ENCODE measurements at places on chromosomes 12 and 14.

GRCh38 chr14:63191211-63191610 is 13.0 kb upstream of the RHOJ start:
- DNase-seq: no peak

DNA sequence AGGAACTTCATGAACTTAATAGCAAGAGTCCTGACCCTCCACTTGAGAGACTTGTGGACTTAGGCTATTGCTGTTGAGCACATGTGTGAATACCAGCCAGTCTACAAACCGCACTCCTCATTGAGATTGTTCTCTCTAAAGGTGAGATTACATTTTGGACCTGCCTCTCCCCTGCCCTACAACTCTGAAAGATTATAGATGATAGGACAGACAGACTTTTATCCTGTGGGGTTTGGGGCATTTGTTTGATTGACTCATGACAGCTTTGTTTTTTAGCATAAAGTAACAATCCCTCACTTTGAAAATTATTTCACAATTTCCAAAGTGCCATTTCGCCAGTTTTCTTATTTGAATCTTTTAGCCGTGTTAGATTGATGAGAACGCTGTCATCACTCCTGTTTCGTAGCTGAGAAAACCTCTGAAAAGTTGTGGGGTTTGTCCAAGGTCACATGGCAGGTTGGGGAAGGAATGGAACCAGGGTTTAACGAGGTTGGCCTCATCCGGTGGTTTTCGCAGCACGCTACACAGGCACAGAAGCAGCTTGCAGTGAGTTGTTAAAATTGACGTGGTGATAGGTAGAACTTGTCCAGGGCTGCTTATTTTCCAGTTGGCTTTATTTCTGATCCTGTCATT is 836 bp downstream of the EVL start:
- DNase-seq: no peak

GRCh38 chr12:32365473-32366064 is 33.8 kb upstream of the FGD4 start:
- DNase-seq: no peak

- no peak for DNase-seq
These were observed 134.1 kb downstream of the KCNA5 start for GRCh38 chr12:5177731-5178130.

DNA sequence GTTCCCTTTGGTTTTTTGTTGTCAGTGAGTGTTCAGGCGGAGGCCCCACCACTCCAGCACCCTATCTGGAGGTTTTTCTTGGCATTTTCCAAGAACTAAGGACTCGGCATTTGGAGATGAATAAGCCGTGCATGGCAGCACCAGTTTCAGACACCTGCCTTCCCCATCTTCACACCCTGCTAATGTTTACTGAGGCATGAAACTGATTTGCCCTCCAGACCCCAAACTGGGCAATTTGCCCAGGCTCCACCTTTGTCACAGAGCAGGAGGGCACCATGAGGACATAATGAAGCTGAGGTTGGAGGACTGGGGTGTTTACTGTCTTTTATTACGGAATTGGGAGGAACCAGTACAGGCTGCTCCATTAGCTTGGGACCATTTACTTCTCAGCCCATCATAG is 113.4 kb downstream of the LGMN start:
- no peak for DNase-seq

DNA sequence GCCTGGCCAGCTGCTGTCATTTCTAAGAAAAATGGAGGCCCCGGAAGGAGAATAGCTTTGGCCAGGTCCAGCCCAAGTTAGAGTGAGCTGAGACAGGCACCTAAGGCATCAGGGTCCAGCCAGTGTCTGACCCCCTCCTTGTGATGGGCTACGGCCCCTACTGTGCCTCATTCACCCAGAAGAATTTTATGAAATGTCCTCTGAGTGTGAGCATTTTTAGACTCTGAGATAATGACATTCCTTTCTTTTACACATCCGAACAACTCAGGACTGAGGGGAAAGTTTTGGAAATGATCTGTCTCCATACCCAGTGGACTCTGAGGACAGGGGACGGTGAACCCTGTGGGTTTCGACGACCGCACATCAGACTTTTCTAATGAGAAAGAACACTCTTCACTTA is 50.4 kb downstream of the SLC24A4 start:
- no peak for DNase-seq

DNA sequence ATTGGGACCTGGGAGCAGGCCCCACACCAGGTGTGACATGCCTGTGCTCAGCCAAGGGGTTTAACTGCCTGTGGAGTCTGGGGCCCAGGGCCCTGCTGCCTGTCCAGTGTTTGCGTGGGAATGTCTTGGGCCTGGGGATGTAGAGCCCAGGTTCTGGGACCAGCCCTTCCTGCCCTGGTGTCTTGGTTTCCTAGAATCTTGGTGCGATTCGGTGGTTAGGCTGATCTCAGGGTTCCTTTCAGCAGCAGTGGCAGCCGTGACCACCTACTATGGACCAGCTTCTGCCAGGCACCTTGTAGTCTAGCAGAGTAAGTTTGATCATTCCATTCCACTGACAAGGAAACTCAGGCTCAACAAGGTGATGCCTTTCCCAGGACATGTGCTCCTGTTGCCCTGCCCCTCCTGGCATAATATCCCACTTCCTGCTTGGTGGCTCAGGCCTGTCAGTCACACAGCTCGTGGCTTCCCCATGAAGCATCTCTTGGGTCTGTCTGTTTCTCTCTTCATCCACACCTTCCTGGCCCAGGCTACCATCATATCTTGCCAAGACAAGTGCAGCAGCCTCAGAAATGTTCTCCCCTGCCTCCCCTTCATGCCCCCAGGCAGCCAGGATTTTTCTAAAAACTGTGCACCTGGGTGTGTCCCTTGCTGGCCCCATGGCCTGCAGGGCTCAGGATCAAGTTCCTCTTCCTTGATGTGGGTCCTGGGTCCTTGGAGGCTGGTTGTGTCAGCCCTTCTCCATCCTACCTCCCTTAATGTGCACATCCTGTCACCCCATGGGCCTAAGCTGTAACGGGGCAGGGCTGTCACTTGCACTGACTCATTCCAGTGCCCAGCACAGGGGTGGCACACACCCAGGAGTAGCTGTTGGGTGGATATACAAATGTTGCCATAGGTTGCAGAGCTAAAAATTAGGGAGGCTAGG is 101.6 kb downstream of the SLC25A47 start:
- no peak for DNase-seq

GRCh38 chr12:39773266-39773665 is 153.7 kb upstream of the ABCD2 start:
- DNase-seq: no peak

- DNase-seq: no peak
These were observed 1.2 kb downstream of the VWF start for GRCh38 chr12:6123258-6123657.

DNA sequence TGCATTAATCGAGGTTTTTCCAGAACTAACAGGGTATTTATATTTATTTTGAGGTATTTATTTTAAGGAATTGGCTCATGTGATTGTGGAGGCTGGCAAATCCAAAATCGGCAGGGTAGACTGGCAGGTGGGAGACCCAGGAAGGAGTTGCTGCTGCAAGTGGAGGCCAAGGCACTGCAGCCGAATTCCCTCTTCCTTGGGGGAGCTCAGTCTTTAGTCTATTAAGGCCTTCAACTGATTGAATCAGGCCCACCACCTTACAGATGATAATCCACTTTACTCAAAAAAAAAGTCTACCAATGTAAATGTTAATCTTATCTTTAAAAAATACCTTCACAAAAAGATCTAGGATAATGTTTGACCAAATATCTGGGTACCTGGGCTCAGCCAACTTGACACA is 1.2 kb upstream of the OAS2 start:
- no peak for DNase-seq

DNA sequence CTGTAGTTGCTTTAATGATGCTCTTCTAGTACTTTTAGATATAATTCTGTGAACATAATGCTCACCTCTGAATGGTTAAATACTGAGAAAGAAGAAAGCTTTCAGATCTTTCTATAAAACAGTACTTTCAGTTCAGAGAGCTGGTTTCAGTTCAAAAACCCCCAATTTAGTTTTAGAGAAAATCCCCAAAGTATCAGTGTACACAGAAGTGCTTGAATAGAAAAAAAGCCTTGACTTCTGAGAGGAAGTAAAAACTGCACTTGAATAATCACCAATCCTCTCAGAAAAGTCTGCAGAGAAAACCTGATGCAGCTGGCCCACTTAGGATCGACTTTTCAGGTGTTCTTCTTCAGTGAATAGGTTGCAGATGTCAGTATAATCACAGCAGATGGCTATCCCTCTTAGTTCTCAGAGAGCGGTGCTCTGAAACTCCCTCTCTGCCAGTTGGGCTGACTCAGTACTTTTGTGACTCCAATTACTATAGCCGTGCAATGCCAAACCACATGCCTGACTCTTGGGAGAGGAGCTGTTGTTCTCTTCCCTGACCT is 616.3 kb downstream of the LRFN5 start:
- no peak for DNase-seq

DNA sequence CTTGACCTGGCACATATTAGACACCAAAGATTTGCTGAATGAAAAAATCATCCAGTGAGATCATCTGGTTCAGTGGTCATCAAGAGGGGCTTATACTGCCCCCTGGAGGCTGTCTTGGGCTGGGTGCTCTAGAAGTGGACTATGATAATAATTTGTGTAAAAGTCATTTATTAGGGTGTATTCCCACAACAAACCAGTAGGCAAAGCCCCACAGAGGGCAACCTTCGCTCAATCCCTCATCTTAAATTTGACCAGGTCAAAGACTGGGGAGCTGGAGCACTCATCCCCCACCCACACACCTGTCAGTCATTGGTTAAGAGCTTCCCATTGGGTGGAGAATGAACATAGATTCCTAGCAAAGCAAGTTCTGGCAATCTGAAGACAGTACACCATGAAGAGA is 20.0 kb upstream of the FICD start:
- no peak for DNase-seq

DNA sequence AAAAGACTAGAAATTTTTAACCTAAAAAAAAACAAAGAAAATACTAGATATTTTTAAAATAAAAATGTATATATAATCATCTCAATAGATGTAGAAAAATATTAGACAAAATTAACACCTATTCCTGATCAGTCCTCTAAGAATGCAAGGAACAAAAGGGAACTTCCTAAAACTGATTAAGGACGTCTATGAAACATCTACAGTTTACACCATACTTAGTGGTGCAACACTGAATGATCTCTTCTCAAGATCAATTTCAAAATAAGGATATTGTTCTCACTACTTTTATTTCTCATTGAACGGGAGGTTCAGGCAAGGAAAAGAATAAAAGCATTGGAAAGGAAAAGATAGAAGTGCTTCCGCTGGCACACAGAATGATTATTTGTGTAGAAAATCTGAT is 16.0 kb downstream of the OLR1 start:
- DNase-seq: no peak

DNA sequence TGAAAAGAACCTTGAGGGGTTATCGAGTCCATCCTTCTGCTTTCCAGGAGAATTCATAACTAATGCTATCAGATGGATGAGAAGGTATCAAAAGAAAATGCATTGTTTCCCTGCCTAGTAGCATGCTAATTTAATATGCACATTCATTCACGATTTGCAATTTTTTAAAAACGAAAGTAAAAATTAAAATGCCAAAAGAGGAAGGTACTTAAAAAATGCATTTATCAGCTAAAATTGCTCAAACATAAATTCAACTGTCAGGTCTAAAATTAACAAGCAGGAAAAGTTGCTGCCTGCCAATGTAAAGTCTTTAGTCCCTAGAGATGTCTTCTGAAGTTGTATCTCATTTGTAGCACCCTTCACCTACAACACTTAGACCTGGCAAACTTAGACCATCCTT is 7.9 kb downstream of the ATF7 start:
- no peak for DNase-seq

DNA sequence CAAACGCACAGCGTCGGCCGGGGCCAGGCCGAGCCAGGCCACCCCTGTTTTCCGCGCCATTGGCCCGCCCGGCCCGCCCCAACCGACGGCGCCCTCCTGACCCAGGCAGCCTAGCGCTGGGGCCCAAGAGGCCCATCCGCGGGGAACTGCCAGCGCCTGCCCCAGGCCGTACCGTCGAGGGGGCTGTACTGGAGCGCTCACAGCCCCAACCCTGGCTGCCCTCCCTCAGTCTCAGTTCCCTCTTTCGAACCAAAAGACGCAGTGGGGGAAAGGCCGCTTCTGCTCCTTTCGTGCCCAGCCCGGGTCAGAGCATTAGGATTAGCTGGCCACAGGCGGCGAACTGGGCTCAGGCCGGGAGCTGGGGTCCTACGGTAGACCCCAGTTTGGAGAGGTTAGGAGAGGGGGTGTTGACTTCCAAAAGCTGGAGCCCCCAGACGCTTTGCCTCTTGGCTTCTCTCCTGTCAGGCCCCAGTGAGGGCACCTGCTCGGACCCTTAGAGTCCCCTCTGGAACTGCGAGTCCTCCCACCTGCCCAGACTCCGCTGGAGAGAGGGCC is 1.9 kb downstream of the NKX2-1 start:
- no peak for DNase-seq

DNA sequence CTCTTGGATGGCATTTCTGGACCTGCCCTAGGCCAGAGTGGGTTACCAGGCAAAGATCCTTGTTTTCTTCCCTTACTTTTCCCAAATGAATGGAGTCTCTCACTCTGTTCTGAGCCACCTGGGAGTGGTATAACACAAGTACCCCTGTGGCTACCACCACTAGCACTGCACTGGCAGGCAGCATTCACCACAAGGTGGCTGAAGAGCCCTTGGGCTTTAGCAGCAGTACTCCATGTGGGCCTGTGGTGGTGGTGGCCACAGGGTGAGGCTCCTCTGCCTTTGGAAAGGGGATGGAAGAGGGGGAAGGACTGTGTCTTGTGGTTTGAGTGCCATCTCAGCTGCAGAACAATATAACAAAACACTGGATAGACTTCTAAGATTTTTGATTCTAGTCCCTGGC is 38.1 kb upstream of the LMNTD1 start:
- no peak for DNase-seq

DNA sequence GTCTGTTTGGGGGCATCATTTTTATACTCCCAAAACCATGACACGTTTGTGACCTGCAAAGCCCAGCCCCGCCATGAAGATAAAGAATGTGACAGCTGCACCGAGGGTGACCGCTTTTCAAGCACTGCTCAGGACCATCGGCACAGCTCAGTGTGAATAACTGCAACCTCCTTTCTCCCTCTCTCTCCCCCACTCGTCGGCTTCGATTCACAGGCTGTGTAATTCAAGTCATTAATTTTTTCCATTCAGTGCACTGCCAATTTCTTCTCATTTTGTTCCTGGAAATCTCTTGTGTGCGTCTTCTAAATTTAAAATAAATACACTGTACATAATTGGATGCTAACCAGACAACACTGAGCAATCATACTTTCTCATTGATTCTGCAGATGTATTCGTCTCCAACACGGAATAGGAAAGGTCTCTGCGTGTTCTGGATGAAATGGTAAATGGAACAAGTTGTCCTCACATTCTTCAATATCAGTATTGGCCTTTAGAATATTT is 260.8 kb downstream of the TTC8 start:
- no peak for DNase-seq

DNA sequence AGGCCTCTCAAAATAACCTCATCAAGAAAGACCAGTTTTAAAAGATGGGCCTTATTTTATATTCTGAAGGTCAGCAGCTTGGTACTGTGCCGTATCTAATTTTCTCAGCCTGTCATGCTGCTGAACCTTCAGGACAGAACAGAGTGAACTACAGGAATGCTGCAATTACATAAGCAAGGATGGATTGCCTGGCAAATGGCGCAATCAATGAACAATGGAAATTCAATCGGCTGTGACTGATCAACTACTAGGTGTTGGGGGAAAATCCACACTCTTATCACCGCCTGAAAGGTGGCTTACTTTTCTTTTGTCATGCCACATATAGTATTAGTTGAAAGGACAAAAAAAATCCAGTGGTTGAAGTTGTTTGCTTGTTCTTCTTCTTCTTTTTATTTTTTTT is 8.5 kb downstream of the ACSS3 start:
- DNase-seq: no peak
